IMR-90 (cell line): ENCODE measurements at places on chromosomes 2 and 18.

DNA sequence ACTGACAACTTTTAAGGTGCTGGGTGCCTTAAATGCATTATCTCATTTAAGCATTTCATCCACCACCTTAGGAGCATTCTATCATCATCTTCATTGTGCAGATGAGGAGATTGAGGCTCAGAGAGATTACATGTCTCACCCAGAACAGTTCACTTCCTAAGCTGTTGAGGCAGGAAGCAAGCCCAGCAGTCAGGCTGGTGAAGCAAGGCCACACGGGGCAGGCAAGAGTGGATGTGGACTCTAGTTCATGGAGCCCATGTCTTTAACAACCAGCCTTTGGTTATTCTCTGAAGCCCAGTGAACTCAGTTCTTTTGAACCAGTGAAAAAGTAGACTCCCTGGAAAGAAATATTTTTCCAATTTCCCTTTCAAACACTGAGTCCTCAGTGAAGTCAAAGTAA lies 294.8 kb upstream of the MGAT5 start:
- H3K36me3 ChIP-seq = no peaks in the 10 kb centered on the region
- no peak overlapping the region for H3K4me3 ChIP-seq
- no peak for DNase-seq
- peaks cover 6% of the 10 kb centered on the region for H3K27me3 ChIP-seq
- no peaks in the 10 kb centered on the region for H3K4me1 ChIP-seq

- H3K27ac ChIP-seq = no peak overlapping the region
- H3K27me3 ChIP-seq = peaks cover 20% of the 10 kb centered on the region; the same call in 1 of the 2 replicates
- no peak for DNase-seq
- no peaks in the 10 kb centered on the region for H3K4me1 ChIP-seq
- no peaks in the 10 kb centered on the region for H3K36me3 ChIP-seq
Observed at GRCh38 chr2:15945909-15946705, 5.8 kb downstream of the MYCN start.

- no peaks in the 10 kb centered on the region for H3K36me3 ChIP-seq
- DNase-seq = no peak
- peaks cover 10% of the 10 kb centered on the region for H3K4me1 ChIP-seq
- no peaks in the 10 kb centered on the region for H3K27me3 ChIP-seq
- H3K27ac ChIP-seq = no peak overlapping the region
Observed at GRCh38 chr18:70428439-70428838, 139.6 kb downstream of the SOCS6 start.

DNA sequence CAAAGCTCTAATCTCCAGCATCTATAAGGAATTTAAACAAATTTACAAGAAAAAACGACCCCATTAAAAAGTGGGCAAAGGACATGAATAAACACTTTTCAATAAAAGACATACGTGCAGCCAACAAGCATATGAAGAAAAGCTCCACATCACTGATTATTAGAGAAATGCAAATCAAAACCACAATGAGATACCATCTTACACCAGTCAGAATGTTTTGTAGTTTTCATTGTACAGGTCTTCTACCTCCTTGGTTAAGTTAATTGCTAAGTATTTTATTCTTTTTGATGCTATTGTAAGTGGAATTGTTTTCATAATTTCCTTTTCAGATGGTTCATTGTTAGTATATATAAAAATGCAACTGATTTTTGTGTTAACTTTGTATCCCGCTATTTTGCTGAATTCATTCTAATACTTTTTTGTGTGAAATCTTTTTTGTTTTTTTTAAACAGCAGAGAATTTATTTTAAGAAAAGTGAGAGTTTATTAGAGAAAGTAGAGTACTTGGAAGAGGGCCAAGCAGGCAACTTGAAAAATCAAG lies 40.7 kb downstream of the SLC39A10 start:
- H3K4me3 ChIP-seq = no peak overlapping the region
- H3K27ac ChIP-seq = no peak overlapping the region
- H3K36me3 ChIP-seq = peaks cover 4% of the 10 kb centered on the region; the same call in 1 of the 2 replicates
- H3K27me3 ChIP-seq = no peaks in the 10 kb centered on the region

- peak overlapping the region; percentile 60 for H3K4me3 ChIP-seq
- peaks cover 2% of the 10 kb centered on the region for H3K4me1 ChIP-seq
- peak overlapping the region; percentile 56 for H3K27ac ChIP-seq
- no peak for DNase-seq
Observed at GRCh38 chr2:202636213-202636513, 1.4 kb downstream of the FAM117B start.

DNA sequence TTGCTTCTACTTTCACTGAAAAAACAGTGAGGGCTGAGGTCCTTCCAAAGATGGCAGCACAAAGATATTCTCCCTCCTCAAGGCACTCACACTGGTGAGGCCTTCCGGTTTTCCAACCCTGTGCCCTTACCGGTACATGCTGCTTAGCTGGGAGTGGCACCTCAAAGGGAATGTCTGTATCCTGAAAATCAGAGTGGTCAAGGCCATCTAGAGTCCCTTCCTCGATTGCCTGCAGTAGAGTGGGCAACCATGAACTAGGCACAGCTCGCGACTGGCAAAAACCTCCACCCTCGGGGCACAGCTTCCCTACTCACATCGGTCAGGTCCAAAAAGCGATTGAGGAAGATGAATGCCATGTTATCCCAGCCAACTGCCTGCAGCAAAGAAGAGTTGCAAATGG lies 3.4 kb downstream of the KRTCAP3 start:
- DNase-seq = no peak
- peaks cover 43% of the 10 kb centered on the region for H3K36me3 ChIP-seq
- H3K27me3 ChIP-seq = no peaks in the 10 kb centered on the region
